ENCODE measurements at places on chromosomes 6 and 20. TPM values are rescaled to one million over a fixed set of nuclear protein-coding genes. Genes with fewer than 3 reads are reported as not detected.

Gene ENPP4
- total RNA-seq = 23.8 TPM

Gene CENPQ
- total RNA-seq = 3.8 TPM

DNA sequence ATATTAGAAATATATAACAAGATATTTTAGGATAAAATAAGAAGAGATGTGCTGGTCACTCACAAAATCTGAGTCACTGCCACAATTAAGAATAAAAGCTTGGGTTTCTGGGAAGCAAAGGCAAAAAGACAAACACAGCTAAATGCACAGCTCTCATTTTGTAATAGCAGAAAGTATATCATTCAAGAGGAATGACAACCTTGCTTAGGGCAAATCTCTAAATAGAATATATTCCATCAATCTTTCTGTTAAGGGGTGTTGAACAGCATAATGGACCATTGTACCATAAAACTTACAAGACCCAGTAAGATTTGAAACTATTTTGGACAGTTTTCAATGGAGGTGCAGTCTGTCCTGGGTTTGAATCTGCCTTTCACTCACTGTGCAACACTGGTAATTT, 464.9 kb upstream of the SOX4 start:
- DNase-seq = no peak

Gene UNC5CL
- total RNA-seq = 0.81 TPM

- no peak for DNase-seq
These were observed 306.2 kb downstream of the SOX4 start for GRCh38 chr6:21899708-21900107.

Gene ANKRD66
- not detected for total RNA-seq

Gene TUBE1
- 23.7 TPM for total RNA-seq

DNA sequence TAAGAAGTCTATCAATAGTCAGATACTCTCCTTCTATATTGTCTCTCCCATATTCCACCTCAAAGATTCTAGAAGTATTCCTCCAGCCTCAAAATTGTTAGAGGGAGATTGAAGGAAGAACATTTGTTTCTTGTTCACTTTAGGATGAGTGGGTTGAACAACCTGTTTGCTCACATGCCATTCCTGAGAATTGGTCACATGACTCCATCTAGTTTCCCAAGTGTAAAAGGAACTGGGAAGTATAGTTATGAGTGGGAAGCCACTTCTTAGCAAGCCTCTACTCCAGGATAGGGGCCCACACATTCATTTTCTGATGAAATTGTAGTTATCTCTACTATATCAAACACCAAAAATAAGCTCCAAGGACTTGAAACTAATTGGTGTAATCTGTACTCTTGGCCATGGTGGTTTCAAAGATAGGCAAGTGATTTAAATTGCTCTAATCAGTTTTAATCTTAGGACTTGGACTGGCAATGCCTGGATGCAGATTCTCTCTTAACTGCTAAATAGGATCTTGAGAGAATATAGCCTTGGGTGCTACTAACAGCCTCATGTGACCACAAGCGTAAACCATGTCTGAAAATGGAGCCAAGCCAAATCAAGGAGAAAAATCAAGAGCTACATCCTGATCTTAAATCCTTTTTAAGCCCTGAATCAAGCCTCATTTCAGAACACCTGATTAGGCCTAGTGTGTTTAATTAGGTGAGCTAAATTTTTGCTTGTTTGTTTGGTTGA, 758.7 kb upstream of the MAN1A1 start:
- DNase-seq = no peak

- no peak for DNase-seq
These were observed 102.0 kb downstream of the SMLR1 start for GRCh38 chr6:130929036-130929678.
